Activated CD8-positive, alpha-beta memory T cell treated with anti-CD3 and anti-CD28 coated beads for 1 hour (primary cell): ENCODE measurements at places on chromosomes 11 and 22.

GRCh38 chr11:73389134-73389525 lies 12.9 kb downstream of the RELT start:
- no peak for DNase-seq

GRCh38 chr11:72493426-72494108 lies 59.2 kb upstream of the CLPB start:
- no peak for DNase-seq

- DNase-seq = no peak
Measured at GRCh38 chr11:63816166-63816565, 2.9 kb downstream of the SPINDOC start.

- no peak for DNase-seq
Measured at GRCh38 chr11:18191376-18191775, 18.7 kb downstream of the MRGPRX4 start.

- no peak for DNase-seq
Measured at GRCh38 chr11:110311783-110312579, 15.6 kb upstream of the RDX start.

DNA sequence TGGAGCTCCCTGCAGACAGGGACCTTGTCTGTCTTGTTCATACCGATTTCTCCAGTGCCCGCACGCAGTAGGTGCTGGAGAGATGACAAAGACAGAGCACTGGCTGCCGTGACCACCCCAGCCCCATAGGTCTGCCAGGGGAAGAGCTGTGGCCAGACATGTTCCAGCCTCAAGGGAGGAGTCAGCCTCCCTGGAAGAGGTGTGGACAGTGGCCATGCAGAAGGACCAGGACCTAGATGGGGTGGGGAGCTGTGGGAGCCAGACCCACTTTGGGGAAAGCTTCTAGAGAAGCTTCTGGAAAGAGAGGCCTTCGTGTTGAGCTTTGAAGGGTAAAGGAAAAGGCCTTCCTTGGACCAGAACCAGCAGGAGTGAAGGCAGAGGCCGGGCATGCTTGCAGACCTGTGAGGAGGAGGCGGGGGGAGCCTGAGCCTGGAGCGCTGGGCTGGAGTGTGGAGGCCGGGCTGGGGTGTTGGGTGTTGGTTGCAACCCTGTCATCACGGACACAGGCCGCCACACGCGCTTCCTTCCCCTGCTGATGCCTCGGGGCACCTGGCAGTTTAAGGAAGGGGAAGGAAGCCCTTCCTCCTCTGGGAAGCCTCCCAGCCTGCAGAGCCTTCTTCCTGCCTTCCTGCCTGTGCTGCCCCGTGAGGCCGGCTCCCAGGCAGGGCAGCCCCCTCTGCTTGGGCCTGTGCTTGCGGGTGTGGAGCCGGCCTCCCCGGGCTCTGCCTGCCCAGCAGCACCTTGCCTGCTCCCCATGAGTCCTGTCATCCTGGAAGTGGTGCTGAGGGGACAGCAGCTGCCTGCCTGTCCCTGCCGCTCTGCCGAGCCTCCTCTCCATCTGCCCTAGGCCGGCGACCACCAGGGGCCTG lies 12.3 kb downstream of the RELT start:
- no peak for DNase-seq

DNA sequence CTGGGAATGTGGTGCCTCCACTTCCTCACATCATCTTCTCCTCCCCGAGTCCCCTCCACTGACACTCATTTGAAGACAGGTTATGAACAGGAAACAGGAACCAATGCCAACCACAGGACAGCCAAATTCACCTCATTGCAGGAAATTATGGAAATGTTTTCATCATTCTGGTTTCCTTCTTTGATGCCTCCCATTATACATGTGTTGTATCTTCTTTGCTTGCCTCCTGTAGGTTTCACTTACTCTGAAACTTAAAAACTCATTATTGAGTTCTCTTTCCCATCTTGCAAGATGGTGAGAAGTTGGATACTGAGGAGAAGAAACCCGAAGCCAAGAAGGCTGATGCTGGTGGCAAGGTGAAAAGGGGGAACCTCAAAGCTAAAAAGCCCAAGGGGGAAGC lies 108.5 kb downstream of the PHF21B start:
- DNase-seq = no peak

- no peak for DNase-seq
Measured at GRCh38 chr11:104946907-104947306, 21.5 kb downstream of the CASP4 start.
